Metanephros (tissue), 2 donors: ENCODE measurements at places on chromosomes 4 and X. TPM values are rescaled to one million over a fixed set of nuclear protein-coding genes. Genes with fewer than 3 reads are reported as not detected.

ADH1B gene
- 36.6 TPM for total RNA-seq

NEUROG2 gene
- total RNA-seq, result not detected

WDR17 gene
- total RNA-seq, result 6.0 TPM

PSAPL1 gene
- total RNA-seq, result not detected

PRKG2 gene
- total RNA-seq, result 0.76 TPM

GPM6B gene
- total RNA-seq, result 15.9 TPM

MUC7 gene
- total RNA-seq, result not detected

FABP2 gene
- total RNA-seq, result not detected

FREM3 gene
- 0.12 TPM for total RNA-seq

PDLIM3 gene
- total RNA-seq, result 82.4 TPM

NAP1L2 gene
- total RNA-seq, result 2.6 TPM

CXCL11 gene
- not detected for total RNA-seq

TRPC5OS gene
- total RNA-seq, result not detected

TMPRSS11A gene
- total RNA-seq, result not detected

DCHS2 gene
- 11.1 TPM for total RNA-seq

MAPK10 gene
- 155 TPM for total RNA-seq

PPM1K gene
- total RNA-seq, result 57.1 TPM

TKTL2 gene
- total RNA-seq, result not detected

CDX4 gene
- not detected for total RNA-seq

NSUN7 gene
- 13.3 TPM for total RNA-seq

FTSJ1 gene
- 29.7 TPM for total RNA-seq

CD40LG gene
- total RNA-seq, result 0.18 TPM

GSX2 gene
- total RNA-seq, result not detected

JCHAIN gene
- 5.1 TPM for total RNA-seq

ARAP2 gene
- 17.4 TPM for total RNA-seq

ZNF157 gene
- 0.70 TPM for total RNA-seq
